ENCODE measurements at places on chromosomes 4 and X.

DNA sequence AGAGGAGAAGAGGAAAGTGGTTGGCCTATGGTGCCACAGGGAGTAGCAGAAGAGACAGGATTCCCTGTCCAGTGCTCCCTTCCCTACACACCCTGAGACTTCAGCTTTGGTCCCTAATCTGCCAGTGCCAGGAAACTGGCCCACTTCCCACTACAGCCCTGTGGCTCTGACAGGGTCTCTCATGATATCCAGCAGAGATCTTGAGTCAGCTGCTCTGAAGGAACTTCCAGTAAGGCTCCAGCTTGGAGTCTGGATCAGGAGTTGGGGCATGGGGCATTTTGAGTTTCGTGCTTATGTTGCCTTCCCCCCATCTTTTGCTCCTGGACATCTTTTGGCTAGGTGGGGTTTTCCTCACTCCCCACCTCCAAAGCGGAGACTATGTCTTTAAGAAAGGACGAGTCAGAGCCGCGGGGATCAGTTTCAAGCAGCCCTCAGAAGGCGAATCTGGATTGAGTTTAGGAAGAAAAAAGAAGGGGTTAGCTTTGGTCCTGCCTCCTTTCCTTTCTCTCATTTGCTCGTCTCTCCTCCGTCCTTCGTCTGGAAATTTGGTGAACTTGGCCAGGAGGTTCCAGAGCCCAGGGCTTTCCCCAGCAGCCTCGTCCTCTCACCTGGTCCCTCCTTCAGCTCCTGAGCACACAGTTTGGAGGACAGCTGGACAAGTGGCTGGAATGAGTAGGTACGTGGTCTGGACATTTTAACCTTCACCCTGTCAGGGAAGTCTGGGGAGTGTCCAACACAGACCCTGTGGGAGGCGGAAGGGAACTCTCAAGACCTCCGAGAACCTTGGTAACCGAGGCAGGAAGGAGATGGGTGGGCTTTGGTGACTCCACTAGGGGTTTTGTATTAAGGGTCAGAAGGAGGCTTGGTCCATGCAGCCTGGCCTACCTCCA is 104.4 kb downstream of the RTL5 start:
- DNase-seq, result no peak

DNA sequence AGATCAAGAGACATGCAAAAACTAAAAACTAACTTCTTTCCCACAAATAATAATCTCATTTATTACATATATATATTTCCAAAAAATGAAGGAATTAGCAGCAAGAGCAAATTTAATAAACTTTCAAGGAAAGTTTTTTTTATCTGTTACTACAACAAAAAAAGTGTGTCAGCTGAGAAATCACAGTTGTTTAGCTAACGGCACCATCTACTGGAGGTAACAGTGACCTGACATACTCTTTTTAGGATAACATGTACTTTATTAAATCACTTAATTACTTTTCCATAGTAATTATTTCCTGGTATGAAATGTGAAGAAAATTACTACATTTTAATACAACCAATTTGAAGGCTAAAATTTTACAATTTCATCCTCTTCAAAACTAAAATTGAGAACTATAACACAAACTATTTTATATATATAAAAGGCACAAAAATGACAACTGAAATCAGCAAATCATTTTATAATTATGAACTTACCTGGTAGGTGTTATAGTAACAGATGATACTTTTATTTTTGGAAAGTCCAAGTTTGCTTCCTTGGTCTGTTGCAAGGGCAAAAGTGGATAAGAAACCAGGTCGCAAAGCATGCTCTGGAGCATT is 9.1 kb downstream of the LAMTOR3 start:
- peak; percentile 50 for DNase-seq

DNA sequence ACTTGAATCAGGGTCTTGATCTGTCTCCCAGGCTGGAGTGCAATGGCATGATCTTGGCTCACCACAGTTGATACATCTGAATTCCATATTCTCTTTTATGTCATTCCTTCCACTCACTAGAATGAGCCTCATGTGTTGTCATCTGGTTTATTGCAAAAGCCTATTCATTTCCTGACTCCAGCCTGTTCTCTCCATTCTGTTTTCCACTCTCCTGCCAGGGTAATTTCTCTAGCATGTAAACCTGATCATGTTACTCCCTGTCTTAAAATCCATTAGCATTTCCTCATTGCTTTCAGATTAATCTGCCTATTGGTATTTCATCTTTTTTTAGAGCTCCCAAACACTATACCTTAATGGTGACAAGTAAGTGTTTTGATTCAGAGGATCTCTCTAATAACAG is 4.3 kb upstream of the DDX60L start:
- DNase-seq, result no peak

DNA sequence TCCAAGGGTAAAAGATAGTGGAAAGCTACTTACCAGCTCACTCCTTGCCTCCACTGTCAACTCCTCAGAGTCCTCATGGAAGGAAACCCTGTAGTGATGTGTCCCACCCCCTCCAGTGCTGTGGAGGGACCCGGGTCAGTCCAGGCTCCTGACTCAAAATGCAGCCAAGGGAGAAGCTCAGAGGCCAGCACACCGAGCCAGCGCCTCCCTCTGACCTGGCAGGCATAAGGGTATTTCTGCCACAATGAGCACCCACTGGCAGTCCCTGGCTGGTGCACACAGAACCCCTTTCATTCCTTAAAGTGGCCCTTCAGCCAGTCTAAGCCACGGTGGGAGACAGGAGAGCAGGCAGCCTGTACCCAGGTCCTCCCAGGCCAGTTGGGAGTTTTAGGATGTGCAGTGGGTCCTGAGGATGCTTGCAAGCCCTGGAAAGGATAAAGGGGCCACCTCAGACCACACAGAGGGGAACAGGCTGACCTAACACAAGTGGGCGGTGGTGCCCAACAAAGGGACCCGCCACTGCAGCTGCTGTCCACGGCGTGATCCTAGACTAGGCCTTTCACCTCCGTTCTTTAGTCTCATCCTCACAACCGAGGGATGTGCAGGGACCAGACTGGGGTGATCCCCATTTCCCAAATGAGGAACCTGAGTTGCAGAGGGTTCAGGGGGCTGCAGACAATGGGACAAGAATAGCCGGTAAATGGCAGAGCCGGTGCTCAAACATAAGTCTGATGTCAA is 5.7 kb downstream of the JAKMIP1 start:
- no peak for DNase-seq

GRCh38 chr4:148207068-148207467 is 235.1 kb downstream of the NR3C2 start:
- no peak for DNase-seq

- DNase-seq, result no peak
Measured at GRCh38 chr4:86603311-86603885, 9.3 kb downstream of the PTPN13 start.

GRCh38 chrX:95063554-95063953 is 1389.5 kb downstream of the FAM133A start:
- DNase-seq, result no peak

- no peak for DNase-seq
Measured at GRCh38 chr4:186839122-186840037, 115.7 kb upstream of the FAT1 start.

GRCh38 chrX:139423186-139423585 is 107.4 kb upstream of the F9 start:
- DNase-seq, result no peak

- no peak for DNase-seq
Measured at GRCh38 chrX:124502166-124502565, 155.8 kb downstream of the SH2D1A start.

DNA sequence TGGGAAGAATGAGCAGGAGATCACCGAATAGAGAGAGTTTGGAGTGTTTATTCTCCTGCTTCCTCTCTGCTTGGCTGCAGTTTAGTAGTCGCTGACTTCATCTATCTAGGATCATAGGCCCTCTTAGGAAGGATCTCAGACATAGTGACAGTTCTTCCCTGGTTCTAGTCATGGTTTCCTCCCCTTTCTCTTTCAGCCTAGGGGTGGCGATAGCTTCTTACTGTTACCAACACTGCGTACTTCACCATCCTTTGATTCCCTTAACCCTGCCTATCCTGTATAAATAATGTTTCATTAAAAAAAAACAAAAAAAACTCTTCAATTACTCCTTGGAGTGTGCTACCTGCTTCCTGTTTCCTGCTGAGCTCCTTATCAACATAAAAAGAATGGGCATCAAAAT is 103.8 kb downstream of the DDX53 start:
- no peak for DNase-seq

DNA sequence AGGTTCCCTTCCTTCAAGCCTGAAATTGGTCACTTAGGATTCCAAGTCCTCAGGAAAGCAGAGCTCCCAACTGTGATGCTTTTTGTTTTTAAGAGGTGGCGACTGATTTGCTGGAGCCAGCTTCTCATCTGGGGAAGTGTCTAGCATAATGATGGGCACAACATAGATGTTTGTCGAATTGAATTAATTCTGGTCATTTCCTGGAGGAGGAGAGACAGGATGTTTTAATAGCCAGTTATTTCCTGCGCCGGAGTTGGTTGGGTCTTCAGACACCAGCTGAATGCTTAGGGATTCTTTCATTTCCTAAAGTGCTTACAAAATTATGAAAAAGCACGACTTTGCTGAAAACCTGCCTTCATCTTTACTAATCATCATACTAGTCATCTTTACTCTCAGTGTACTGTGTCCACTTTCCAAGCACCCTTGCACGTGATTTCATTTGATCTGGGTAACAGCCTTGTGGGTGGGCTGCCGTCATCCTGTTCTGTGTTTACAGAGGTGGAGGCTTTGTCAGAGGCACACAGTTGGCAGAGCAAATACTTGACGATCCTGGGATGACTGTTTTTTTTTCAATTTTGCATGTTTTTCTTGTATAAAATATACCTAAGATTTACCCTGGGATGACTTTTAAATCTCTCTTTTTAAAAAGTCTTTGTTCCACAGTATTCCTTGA is 49.5 kb downstream of the RGS12 start:
- no peak for DNase-seq

DNA sequence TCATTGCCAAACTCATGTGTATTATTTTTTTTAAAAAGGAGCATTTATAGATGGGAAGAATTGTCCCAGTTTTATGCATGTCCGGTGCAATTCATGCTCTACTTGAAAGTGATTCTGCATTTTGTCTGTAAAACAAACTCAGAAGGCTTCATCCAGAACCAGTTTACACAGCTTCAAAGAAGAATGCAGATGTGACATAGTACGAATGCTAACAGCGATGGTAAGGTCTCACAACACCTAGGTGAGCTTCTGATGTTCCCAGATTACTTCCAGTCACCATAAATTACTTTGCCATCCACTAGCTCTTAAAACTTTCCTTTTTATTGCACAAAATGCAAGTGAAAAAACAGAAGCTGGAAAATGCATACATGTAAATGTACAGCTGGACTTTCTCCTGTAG is 41.5 kb upstream of the AGA start:
- no peak for DNase-seq

DNA sequence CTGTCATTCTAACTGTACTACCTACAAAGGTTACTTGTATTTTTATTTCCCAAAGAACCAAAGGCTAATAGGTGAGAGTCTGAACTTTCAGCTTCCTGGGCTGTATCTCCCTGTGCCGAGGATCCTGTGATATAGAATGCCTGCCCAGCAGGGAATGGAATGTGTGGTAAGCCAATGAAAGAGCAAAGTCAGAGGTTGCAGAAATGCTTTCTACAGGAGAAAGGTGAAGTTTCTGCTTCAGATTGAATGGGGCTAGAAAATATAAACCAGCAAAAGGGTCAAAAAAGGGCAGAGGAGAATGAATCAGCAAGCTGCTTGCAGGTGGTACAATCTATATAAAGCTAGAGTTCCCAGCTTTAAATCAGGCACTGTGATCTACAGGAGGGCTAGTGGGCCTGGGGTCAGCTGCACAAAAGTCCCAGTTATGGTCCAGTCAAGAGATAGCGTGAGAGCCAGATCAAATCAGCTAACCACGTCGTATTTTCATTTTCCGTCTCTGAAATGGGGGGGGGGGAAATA is 146.1 kb downstream of the DCTD start:
- no peak for DNase-seq

DNA sequence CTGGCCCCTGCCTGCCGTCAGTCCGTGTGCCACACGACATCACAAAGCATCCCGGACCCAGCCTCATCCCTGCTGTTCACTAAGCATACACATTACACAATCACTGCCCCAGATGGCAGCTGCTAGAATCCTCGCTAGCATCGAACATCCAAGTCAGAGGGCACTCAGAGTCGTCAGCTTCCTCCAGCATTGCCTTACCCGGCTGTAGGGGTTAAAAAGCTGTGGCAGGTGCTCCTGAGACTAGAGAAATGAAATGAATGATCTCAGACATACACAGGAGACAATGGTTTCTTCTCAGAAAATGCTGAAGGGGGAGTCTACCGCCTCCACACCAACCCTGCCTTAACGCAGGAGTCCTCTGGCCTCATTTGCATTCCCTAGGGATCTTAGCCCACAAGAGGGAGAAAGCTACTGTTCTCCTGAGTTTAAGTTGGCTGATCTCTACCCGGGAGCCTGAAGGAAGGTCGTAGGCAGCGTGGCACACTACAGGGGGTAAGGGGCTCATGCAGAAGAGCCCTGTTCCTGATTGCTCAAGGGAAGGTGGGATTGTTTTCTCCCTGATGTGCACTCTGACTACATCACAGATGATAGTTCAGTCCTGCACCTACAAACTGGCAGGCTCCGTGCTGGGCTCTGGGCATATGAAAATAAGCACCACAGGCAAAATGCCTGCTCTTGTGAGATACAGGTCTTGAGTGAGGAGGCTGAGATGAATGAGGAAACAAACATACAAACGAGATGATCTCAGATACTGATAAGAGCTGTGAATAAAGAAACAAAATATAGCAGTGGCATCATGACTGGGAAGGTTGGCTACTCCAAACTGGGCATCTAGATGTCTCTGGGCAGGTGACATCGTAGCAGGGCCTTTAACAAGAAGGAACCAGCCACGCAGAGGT is 2.6 kb upstream of the KIAA0232 start:
- peak; percentile 41 for DNase-seq

GRCh38 chrX:134641346-134641745 is 16.9 kb downstream of the PLAC1 start:
- no peak for DNase-seq

DNA sequence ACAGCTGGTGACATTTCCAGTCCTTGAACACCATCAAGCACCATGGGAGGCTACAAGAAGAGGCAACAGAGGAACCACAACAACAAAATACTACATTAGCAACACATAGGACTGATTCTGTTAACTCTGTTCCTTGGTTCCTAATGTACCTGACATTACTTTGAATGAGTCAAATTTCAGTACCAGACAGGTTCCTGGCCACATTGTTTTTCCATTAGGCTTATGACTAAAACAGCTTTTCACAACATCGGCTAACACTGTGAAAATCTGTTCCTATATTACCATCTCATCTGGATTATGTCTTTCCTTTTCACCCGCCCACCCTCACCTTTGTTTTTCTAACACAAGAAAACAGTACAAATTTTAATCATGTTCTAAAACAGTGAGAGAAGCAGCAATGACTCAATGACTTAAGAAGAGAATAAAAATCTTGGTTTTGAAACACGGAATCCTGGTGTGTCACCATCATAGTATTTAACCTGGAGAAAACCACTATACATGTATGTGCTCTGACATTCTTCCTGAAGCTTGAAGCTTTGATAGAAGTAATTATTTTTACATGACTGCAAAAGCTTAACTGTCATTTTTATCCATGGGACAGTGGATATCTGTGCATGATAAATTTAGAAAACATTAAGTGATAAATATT is 143.9 kb downstream of the SCFD2 start:
- DNase-seq, result no peak

- DNase-seq, result peak; percentile 5
Measured at GRCh38 chrX:131262738-131263679, 26.1 kb downstream of the IGSF1 start.
